ENCODE measurements at places on chromosomes 16 and 17.
A peak's percentile ranks its signal among the peaks of the same experiment; 100 is the strongest.

DNA sequence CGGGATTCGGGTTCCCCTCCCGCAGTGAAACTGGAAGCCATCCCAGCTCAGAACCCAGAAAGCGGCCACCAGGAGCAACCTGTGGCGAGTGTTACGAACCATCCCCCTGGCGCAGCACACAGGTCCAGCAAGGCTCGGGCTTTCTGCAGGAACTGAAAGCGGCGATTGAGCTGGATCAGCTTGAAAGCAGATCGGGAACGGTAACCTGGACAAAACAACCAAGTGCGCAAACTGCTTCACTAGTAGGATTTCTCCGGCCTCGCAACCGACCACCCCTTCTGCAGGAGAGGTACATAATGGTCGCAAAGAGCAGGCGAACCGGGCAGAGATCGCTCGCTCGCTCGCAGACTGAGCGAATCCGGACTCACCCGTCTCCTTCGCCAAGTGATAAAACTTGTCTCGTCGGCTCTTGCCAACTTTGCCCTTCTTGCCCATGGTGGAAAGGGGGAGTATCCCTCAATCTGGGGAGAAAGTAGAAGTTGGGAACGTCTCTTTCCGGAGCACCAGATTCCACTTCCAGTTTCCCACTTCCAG lies 696 bp upstream of the PSMC5 start:
- no peak for DNase-seq

GRCh38 chr16:1510941-1511351 lies 17.8 kb downstream of the TELO2 start:
- DNase-seq: no peak

DNA sequence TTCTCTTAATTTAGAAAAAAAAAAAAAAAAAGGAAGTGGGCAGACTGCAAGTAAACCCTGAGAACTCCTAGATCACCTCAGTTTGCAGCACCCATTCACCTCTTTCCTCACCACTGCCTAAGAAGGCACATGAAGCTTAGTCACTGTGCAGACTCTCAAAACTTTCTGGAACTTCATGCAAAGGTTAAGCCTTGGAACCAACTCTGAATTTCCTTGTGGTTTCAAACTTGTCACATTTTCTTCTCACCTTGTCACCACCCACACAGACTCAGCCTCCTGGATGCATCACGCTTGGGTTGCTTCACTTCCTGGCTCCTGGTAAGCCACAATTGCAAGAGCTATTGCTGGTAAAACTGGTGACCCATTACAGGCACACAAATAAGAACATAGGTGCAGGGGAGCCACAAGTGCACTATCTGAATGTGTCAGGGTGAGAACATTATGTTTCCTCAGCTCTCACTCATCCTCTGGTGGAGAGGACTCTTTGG lies 15.0 kb upstream of the CPD start:
- peak; percentile 74 for DNase-seq

GRCh38 chr16:19882186-19882585 lies 2.5 kb downstream of the GPRC5B start:
- DNase-seq: no peak

DNA sequence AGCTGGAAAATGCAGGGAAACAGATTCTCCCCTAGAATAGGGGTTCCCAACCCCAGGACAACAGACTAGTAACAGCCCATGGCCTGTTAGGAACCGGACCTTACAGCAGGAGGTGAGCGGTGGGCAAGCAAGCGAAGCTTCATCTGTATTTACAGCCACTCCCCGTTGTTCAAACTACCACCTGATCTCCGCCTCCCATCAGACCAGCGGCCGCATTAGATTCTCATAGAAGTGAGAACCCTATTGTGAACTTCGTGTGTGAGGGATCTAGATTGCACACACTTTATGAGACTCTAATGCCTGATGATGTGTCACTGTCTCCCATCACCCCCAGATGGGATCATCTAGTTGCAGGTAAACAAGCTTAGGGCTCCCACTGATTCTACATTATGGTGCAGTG lies 3.5 kb downstream of the CD300LB start:
- DNase-seq: no peak

GRCh38 chr17:82835122-82835521 lies 4.7 kb downstream of the ZNF750 start:
- no peak for DNase-seq

DNA sequence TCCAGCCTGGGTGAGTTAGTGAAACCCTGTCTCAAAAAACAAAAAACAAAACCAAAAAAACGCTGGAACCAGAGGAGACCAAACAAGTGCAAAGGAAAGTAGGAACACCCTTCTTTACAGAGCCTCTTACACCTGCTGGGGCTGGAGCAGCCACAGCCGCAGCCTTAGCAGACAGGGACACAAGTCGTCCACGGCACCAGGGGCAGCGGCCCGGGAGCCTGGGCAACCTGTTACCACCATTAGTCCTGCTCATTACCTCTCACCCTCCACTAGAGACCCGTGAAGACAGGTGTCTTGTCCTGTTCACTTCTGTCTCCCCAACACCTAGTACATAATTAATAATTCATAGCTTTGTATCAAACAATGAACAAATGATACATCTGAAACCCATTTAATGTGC lies 83.6 kb downstream of the C16orf78 start:
- no peak for DNase-seq

DNA sequence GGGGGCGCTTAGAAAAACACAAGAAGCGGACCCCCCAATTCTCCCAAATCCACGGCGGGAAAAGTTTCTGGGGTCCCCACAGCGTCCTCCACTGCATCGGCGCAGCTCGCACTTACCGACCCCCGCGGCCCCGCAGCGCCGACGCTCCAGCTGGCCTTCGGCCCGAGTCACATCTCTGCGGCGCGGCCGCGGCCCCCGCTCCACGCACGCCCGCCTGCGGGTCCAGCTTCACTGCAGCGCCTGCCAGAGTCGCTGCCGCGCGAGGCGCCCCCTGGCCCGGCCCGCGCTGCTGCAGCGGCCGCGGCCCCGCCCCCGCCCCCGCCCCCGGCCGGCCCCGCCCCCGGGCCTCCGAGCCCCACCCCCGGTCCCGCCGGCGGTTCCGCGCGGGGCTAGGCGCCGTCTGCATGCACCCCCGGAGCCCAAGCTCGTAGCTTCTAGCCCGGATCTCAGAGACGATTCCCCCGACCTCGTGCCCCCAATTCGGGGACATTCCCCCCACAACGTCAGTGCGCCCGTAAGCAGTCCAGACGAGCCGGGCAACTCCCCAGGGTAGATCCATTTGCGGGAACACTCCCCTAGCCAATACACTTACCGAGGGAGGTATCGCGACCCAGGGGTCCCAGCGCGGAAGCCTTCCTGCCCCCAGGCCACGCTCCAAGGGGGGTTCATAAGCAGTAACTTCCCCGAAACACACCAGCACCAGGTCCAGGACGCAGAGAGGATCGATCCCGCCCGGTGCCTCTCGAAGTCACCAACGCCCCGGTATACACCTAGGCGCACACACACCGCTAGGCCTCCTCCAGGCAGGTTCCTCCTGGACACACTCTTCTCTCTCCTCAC lies at the start of gene GPRC5B:
Gene GPRC5B, minus strand, starts transcription at position 238 of the 840 bp plus-strand sequence. CDS start 12,003 bp downstream, outside the sequence.
- DNase-seq: peak; percentile 16

DNA sequence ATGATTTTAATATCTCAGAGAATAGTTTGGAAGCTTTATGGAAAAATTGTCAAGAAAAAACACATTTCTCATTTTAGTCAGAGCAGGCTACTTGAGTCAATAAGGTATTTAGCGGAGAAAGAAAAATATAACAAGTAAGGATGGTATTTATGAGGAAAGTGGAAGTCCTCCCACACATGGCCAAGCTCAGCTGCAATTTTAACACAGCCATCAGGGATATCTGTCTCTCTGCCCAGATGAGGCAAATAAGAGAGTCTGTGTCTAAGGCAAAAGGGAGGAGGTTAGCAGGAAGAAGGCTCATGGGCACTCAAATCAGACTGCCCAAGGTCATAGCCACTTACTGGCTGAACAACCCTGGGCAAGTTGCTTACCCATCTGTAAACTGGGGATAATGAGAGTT lies 5.2 kb upstream of the CMTM2 start:
- no peak for DNase-seq

- peak; percentile 40 for DNase-seq
Observed at GRCh38 chr16:1428511-1428910, 2.4 kb upstream of the PERCC1 start.

- DNase-seq: no peak
Observed at GRCh38 chr17:20225162-20226115, 216.3 kb downstream of the SPECC1 start.

GRCh38 chr16:12201866-12202265 lies 225.3 kb downstream of the SNX29 start:
- no peak for DNase-seq
